ENCODE measurements at places on chromosomes 11 and 22.

GRCh38 chr22:30262917-30263741 lies 3.5 kb downstream of the OSM start:
- H3K27ac ChIP-seq = peak overlapping the region; percentile 26
- no peaks in the 10 kb centered on the region for H3K27me3 ChIP-seq
- peaks cover 48% of the 10 kb centered on the region for H3K4me1 ChIP-seq

DNA sequence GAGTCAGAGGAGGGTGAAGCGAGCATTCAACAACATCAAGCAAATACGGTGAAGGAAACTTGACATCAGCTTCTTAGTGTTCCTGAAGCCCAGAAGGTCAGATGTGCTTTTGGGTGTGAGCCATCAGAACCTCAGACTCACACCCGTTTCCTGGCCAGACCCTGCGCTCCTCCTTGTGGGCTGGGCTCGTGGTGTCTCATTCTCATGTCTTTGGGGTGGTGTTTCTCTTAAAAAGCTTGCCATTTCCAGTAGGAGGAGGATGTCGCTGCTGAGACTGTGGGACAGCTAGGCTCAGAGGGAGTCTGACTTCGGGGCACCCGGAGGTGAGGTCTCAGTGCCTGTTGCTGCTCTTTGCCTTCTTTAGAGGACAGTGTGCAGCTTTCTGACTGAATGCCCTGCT lies 24.2 kb downstream of the PPFIBP2 start:
- H3K27ac ChIP-seq = no peak overlapping the region
- H3K27me3 ChIP-seq = peaks cover 51% of the 10 kb centered on the region
- no peak for DNase-seq
- peaks cover 21% of the 10 kb centered on the region for H3K4me1 ChIP-seq
- no peaks in the 10 kb centered on the region for H3K36me3 ChIP-seq
- no peak overlapping the region for H3K4me3 ChIP-seq

GRCh38 chr11:79438631-79439409 lies 2.0 kb downstream of the TENM4 start:
- peaks cover 7% of the 10 kb centered on the region for H3K4me1 ChIP-seq
- no peak overlapping the region for H3K27ac ChIP-seq
- DNase-seq = no peak
- H3K4me3 ChIP-seq = no peak overlapping the region

DNA sequence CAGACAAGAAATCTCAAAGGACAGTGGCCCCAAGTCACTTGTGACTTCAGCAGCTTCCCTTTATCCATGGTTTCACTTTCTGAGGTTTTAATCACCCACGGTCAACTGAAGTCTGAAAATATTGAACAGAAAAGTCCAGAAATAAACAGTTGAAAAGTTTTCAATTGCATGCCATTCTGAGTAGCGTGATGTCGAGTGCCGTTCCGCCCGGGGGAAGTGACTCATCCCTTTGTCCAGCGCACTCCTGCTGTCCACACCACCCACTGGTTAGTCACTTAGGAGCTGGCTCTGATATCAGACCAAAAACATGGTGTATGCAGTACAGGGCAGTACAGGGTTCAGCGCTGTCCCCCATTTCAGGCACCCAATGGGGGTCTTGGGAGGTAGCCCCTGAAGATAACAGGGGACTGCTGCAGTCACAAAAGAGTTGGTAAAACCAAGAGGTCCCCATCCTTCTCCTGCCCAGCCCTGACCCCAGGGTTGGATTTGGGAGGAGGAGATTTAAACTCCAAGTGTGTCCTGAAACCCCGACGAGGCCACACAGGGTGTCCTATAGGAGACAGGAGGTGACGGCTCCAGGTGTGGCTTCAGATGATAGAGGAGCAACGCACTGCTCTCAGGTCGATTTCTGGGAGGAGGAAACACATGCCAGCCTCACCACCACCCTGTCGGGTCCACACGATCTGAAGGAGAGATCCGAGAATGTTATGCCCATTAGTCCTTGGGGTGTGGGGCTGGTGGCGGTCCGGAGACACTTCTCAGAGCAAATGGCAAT lies 390.1 kb downstream of the CTTN start:
- H3K4me1 ChIP-seq = no peaks in the 10 kb centered on the region
- no peak for DNase-seq
- H3K27me3 ChIP-seq = peaks cover 7% of the 10 kb centered on the region
- no peaks in the 10 kb centered on the region for H3K36me3 ChIP-seq
- H3K4me3 ChIP-seq = no peak overlapping the region
- no peak overlapping the region for H3K27ac ChIP-seq

GRCh38 chr11:70142221-70142875 lies 60.7 kb upstream of the FADD start:
- DNase-seq = no peak
- no peaks in the 10 kb centered on the region for H3K36me3 ChIP-seq

- H3K4me1 ChIP-seq = peaks cover 14% of the 10 kb centered on the region
- no peak overlapping the region for H3K27ac ChIP-seq
- peak overlapping the region; percentile 37 for H3K4me3 ChIP-seq
- H3K27me3 ChIP-seq = peaks cover 50% of the 10 kb centered on the region
- DNase-seq = peak; percentile 76
Measured at GRCh38 chr11:2151500-2152257, 9.3 kb downstream of the INS start.

DNA sequence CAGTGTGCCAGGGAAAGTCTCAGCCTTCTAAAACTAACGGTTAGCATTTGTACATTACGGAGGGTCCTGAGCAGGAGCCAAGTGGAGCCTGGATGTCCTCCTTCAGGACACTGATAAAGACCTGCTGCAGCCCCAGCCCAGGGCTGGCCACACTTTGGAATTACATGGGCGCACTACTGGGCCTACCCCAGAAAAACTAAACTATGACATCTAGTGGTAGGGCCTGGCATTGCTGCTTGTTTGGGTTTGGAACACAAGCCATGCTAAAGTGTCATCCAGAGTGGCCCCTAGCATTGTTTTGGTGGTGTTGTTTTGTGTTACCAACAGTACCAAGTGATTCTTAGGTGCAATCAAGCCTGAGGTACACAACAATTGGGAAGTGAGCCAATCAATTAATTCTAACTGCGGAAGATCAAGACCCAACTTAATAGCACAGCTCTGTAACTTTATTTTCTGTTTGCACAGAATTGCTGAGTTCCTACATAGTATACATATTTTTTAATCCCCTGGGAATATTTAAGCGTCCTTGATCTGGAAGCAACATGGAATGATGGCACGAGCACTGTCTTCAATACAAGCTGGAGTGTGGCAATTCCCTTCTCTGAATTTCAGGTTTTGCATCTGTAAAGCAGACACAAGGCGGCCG lies 340.7 kb downstream of the LARGE1 start:
- no peaks in the 10 kb centered on the region for H3K4me1 ChIP-seq
- no peak for DNase-seq
- no peak overlapping the region for H3K4me3 ChIP-seq
- H3K36me3 ChIP-seq = no peaks in the 10 kb centered on the region
- no peaks in the 10 kb centered on the region for H3K27me3 ChIP-seq

- peaks cover 6% of the 10 kb centered on the region for H3K36me3 ChIP-seq
- no peak for DNase-seq
- H3K4me3 ChIP-seq = no peak overlapping the region
- H3K4me1 ChIP-seq = peaks cover 46% of the 10 kb centered on the region
- H3K27ac ChIP-seq = no peak overlapping the region
Measured at GRCh38 chr11:953512-953911, 27.8 kb downstream of the AP2A2 start.

DNA sequence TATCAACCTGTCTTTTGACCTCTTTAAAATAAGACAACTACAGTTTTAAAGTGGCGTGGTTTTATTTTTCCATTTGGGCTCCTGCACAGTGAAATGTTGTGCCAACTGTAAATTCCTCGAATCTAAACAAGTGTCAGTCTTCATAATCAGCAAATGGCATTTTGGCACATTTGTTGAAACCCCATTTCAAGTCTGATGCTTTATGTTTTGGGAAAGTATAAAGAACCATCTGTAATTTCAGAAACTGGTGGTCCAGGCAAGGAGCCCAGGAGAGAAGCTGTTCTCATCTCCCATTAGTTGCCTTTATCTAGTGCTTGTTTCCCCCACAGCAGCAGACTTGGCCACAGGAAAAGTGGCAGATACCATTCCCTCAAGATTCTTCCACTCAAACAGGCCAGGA lies 32.7 kb downstream of the VWA5A start:
- H3K27me3 ChIP-seq = no peaks in the 10 kb centered on the region
- DNase-seq = no peak
- no peak overlapping the region for H3K4me3 ChIP-seq
- no peaks in the 10 kb centered on the region for H3K36me3 ChIP-seq

DNA sequence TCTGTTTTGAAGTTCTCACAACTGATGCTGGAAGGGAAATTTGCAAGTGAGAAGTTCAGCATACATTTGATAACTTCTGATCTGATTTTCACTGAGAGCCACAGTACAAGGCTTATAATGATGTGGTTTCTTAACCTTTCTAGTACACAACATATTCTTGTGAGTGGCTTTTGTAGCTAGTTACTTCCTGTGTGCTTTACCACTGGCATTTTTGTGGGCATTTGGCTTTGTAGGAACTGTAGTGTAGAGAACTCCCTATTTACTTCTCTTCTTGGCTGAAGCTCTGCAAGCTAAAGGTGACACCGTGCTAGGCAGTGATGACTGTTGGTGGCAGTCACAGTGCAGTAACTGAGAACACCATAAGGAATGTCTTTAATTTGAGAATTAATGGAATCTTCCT lies 14.9 kb downstream of the USP47 start:
- H3K27me3 ChIP-seq = no peaks in the 10 kb centered on the region
- peak overlapping the region; percentile 25 for H3K4me3 ChIP-seq
- H3K4me1 ChIP-seq = peaks cover 58% of the 10 kb centered on the region
- H3K36me3 ChIP-seq = peaks cover 4% of the 10 kb centered on the region
- no peak overlapping the region for H3K27ac ChIP-seq

DNA sequence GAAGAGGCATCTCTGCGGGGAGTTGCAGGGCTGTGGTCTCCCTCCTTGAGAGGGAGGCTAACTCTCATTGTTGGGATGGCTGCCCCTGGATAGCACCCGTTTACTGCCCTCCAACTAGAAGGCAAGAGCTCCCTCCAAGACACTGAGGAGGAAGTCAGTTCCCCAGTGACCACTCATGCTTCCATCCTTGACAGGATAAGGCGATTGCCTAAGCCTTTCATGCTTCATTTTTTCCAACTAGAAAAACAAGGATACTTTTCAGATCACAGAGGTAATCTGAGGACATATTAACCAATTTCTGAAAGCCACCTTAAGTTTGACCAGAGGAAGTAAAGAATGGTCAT lies 186.6 kb downstream of the MAML2 start:
- no peaks in the 10 kb centered on the region for H3K27me3 ChIP-seq
- peaks cover 31% of the 10 kb centered on the region for H3K4me1 ChIP-seq
- H3K36me3 ChIP-seq = no peaks in the 10 kb centered on the region
- H3K4me3 ChIP-seq = peak overlapping the region; percentile 25
- peak overlapping the region; percentile 67 for H3K27ac ChIP-seq

GRCh38 chr11:28981381-28981780 lies 873.2 kb downstream of the METTL15 start:
- no peak for DNase-seq
- no peak overlapping the region for H3K27ac ChIP-seq
- H3K27me3 ChIP-seq = no peaks in the 10 kb centered on the region
- no peak overlapping the region for H3K4me3 ChIP-seq
- H3K36me3 ChIP-seq = no peaks in the 10 kb centered on the region

DNA sequence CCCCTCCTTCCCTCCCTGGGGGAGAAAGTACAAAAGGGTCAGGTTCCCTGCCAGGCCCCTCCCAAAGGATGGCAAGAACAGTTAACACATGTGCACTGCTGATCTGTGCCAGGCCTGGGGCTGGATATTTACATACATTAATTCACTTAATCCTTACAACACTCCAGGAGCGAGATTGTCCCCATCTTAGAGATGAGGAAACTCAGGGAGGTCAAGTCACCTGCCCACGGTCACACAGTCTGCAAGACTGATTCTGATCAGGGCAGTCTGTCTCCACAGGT lies 36.5 kb downstream of the NECTIN1 start:
- peaks cover 2% of the 10 kb centered on the region for H3K36me3 ChIP-seq
- no peak for DNase-seq
- H3K27me3 ChIP-seq = peaks cover 41% of the 10 kb centered on the region

GRCh38 chr11:92225568-92226330 lies 1.1 kb downstream of the FAT3 start:
- H3K27ac ChIP-seq = no peak overlapping the region
- H3K36me3 ChIP-seq = no peaks in the 10 kb centered on the region
- no peaks in the 10 kb centered on the region for H3K4me1 ChIP-seq
- no peak for DNase-seq

DNA sequence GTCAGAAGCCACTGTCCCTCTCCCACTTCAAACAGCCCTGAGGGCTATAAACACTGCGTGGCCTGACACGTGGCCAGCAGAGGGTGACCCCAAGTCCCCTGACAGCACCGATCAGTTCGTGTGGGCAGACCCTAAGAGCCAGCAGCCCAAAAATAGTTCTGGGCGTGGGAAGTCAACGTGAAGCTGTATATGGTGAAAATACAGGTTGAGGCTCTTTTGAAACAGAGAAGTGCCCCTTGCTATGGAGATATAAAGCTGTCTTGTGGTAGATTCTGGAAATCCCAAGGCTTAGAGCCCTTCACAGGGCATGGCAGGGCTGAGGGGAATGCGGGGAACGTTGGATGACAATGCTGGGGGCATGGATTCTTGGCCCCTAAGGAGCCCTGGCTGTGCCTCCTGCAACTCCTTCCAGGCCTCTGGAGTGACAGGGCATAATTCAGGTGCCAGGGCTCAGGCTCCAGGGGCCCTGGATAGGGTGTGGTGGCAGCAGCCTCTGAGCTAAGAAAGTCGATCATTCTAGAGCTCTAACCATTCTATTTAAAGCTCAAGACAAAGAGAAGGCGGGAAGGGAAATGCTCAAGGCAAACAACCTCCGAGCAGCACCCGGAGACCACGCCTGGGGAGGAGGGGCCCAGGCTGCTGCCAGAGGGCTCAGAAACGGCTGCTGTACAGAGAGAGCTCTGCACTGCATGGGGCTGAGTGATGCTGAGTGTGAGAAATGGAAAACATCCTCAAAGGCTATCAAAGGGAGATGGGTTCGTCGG lies 60.4 kb upstream of the CD5 start:
- peaks cover 17% of the 10 kb centered on the region for H3K36me3 ChIP-seq
- peak overlapping the region; percentile 84 for H3K4me3 ChIP-seq
- H3K27ac ChIP-seq = peak overlapping the region; percentile 95
- DNase-seq = peak; percentile 48

DNA sequence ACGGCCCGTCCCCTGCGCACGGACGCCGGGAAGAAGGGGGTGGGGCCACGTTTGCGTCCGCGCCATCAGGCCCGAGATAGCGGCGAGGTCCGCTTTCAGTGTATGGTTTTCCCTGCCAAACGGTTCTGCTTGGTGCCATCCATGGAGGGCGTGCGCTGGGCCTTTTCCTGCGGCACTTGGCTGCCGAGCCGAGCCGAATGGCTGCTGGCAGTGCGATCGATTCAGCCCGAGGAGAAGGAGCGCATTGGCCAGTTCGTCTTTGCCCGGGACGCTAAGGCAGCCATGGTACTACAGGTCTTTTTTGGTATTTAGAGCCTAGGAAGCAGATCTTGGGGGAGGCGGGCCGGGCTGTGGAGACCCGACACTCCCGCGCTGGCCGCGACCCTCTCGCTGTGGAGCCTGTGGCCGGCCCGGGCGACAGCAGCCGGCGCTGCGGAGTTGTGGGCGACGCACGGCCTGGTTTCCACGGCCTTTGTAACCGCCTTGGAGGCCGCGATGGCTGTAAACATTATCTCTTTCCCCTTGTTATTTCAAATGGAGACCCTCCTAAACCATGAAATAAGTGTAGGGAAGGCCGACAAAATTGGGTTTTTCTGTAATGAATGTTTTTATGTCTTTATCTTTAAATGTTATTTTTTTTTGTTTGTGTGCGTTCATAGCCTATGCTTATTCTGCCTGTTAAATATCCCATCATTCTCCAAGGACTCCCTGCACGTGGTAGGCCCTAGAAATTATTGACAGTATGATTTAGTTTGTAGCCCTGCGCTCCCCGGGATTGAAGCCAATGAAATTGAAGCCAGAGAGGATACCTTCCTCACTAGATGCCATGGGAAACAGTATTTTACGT lies at the start of gene AASDHPPT:
TSS of gene AASDHPPT (plus strand) at position 54 of the 847 bp plus-strand sequence. CDS start at position 103, 49 bp downstream.
- no peak for DNase-seq
- peaks cover 63% of the 10 kb centered on the region for H3K4me1 ChIP-seq
- H3K36me3 ChIP-seq = peaks cover 32% of the 10 kb centered on the region
- H3K4me3 ChIP-seq = peak within 1 kb of the TSS; percentile 95
